ENCODE measurements at places on chromosomes 6 and 20.

DNA sequence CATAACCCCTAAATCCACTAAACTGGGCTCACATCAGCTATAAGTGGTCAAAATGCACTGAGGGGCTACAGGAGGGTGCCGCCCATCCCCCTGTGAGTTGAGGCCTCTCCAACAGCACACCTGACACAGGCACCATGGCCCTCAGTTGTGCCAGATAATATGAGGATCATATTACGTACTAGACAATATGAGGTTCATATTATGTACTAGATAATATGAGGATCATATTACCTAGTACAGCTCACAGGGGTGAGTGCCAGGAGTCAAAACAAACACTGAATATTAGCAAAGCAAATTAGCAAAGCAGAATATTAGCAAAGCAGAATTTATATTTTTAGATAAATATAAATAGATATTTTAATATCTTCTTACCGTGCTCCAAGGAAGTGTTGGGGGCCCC, 35.3 kb downstream of the CD24 start:
- no peak for DNase-seq

DNA sequence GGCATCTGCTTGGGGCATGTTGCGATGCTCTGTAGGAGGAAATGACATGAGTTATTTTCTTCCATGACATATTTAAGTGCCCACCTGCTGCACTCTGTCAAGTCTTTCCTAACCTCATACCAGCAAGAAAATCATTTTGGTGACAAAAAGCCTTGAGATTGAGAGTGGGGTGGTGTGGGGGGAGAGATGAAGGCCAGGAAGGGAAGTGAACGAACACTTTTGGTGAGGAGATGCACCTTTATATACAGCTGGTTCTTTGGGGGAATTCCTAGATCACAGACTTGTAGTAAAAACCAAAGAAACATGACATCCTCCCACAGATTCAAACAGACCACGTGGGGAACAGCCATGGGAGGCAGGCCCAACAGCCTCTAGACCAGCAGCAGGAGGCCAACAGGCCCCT, 26.1 kb downstream of the NCOA5 start:
- no peak for DNase-seq

DNA sequence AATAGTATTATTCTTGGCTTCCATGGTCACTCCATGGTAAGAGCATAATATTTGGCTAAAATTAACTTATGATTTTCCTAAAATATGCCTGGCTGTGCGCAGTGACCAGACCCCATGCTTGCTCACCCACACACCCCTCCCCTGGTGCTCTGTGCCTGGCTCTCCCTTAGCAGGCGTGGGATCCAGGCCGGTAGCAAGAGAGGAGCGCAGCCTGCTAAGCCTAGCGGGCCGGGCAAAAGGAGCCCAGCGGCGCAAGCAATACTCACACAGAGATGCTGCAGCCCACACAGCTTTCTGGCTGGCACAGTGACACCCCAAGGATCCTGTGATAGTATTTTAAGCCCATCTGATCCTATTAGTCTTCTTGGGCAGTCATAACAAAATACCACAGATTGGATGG, 79.8 kb upstream of the EYS start:
- no peak for DNase-seq

GRCh38 chr6:36984581-36985416, 1.2 kb downstream of the MTCH1 start:
- peak; percentile 49 for DNase-seq

GRCh38 chr20:31861135-31861384, 9.3 kb downstream of the DUSP15 start:
- peak; percentile 21 for DNase-seq

DNA sequence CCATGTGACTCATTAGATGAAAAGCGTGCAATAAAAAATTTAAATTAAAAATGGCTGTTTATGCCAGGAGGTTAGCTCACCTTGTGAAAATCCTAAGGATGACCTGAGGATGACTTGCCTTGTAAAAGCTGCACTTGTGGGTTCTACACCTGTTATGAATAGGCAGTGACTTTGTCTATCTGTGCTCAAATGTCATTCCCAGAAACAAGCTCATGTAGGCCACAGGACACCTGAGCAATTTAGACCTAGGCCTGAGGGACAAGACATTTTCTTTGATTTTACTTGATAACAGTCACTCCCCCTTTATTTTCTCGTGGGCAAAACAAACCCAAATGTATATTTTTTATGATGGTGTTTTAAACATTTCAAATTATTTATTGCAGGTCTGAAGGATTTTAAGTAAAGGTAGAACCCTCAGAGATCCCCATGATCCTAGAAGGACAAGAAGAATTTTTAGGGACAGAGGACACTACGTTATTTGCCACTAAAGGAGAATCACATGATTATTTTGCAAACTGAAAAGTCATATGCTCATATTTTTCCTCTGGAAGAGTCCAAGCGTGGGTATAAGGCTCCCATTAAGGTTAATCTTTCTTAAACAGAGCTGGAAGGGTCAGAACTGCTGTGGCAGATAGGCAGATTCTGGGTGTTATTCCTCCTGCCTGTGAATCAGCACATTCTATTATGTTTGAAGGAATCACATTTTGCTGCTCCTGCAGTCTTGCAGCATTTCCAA, 277.5 kb upstream of the MAN1A1 start:
- no peak for DNase-seq

- DNase-seq = no peak
These were observed 1.7 kb upstream of the ADGRB3 start for GRCh38 chr6:68633281-68633971.

DNA sequence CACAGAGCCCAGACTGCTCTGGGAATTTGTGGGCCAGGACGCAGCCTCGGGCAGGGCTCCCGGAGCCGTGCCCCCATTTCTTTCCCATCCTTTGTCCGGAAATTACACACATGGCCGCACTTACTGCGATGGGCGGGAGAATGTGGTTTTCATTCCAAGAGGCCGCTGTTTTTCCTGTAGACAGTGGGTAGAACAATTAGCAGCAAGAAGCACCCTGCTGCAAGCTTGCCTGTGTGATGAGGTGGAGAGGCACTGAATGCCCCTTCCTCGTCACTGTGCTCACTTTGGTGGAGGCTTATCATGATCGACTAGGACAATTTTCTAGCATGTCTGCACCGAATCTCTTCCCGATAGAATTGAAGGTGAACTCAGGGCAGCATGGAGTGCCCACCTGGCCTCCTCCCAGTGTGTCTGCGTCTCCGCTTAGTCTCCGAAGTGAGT, 102.8 kb downstream of the DACT2 start:
- DNase-seq = no peak

- peak; percentile 77 for DNase-seq
These were observed 324.7 kb upstream of the JARID2 start for GRCh38 chr6:14921170-14921569.

DNA sequence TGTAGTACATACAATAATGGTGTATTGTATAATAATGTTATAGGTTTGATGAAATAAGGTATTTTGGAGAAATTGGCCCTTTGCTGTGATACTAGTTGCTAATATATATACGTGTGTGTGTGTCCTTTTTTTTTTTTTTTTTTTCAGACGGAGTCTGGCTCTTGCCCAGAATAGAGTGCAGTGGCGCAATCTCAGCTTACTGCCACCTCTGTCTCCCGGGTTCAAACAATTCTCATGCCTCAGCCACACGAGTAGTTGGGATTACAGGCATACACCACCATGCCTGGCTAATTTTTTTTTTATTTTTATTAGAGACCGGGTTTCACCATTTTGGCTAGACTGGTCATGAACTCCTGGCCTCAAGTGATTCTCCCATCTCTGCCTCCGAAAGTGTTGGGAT, 23.3 kb downstream of the SENP6 start:
- no peak for DNase-seq

- no peak for DNase-seq
These were observed 358.0 kb upstream of the CDH4 start for GRCh38 chr20:60894091-60894490.

GRCh38 chr6:105484238-105485161, 81.6 kb upstream of the PREP start:
- DNase-seq = no peak

GRCh38 chr6:84798257-84798656, 33.9 kb upstream of the TBX18 start:
- no peak for DNase-seq

- no peak for DNase-seq
These were observed 959.8 kb downstream of the EPHA7 start for GRCh38 chr6:92459606-92460005.

DNA sequence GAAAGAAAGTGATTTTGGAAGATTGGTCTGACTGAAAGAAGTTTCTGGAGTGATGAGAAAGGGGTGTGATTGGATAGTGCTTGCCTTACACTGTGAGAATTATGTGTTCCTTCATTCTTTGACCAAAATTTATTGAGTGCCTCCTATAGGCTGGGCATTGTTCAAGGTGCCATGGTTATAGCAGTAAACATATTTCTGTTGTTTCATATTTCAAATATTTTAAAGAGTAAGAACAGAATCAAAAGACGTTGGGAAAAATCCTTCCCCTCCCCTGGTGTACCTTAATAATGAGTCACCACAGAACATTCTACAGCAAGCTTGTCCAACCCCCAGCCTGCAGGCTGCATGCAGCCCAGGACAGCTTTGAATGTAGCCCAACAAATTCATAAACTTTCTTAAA, 78.6 kb downstream of the GCLC start:
- DNase-seq = no peak

DNA sequence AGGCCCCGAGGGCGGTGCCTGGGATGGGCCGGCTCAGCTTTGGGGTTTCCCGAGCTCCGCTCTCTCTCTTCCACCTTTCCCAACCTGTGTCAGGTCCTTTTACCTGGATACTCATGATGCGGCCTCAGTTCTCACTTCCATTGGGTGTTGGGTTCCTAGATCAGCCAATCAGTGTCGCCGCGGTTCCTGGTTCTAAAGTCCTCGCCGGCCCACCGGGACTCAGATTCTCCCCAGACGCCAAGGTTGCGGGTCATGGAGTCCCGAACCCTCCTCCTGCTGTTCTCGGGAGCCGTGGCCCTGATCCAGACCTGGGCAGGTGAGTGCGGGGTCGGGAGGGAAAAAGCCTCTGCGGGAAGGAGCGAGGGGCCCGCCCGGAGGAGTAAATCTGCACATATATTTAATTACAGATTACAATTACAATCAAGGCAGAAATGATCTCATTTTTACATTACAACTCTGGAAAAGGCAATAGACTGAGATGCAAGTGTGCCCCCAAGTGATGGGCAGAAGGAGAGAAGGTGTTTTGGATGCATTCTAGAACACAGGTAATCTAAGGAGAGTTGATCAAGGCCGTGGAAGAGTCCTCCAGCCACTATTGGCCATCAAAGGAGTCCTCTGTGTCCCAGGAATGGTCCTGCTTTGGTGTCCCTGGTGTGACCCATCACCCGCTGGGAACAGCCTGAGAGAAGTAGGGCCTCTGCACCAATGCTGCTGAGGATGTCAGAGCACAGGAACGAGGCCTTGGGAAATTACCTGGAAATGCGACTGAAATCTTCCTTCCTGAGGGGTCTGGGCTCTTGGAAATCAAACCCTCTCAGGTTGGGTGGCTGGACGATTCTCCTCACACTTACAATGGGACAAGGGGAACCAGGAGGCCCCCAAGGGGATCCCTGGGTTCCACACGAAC, 34.7 kb upstream of the MICB start:
- peak; percentile 15 for DNase-seq

- DNase-seq = no peak
These were observed 493.8 kb downstream of the NKAIN2 start for GRCh38 chr6:124297507-124297906.

- DNase-seq = no peak
These were observed 142.3 kb upstream of the NRSN1 start for GRCh38 chr6:23983735-23984134.

DNA sequence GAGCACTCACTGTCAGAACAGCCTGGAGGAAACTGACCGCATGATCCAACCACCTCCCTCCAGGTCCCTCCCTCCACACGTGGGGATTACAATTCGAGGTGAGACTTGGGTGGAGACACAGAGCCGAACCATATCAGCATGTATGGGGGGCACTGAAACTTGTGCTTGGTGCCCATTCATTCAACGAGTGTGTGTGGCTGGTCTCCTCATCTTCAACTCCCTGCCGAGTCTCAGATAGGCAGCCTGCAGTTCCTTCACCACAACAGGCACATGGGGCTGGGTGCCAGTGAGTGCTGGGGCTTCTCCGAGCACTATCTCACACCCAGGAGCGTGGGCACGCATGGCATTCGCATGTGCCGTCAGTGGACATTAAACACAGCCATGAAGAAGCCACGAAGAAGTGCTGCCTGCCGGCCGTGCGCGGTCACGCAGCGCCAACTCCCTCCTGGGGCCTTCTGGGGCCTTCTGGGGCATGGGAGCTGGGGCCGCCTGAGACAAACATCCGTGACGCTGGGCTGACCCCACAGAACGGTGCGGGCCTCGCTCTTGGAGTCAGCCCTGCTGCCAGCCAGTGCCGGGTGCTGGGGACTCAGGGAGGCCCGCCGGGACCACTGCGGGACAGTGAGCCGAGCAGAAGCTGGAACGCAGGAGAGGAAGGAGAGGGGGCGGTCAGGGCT, 714 bp upstream of the RTEL1 start:
- DNase-seq = no peak

DNA sequence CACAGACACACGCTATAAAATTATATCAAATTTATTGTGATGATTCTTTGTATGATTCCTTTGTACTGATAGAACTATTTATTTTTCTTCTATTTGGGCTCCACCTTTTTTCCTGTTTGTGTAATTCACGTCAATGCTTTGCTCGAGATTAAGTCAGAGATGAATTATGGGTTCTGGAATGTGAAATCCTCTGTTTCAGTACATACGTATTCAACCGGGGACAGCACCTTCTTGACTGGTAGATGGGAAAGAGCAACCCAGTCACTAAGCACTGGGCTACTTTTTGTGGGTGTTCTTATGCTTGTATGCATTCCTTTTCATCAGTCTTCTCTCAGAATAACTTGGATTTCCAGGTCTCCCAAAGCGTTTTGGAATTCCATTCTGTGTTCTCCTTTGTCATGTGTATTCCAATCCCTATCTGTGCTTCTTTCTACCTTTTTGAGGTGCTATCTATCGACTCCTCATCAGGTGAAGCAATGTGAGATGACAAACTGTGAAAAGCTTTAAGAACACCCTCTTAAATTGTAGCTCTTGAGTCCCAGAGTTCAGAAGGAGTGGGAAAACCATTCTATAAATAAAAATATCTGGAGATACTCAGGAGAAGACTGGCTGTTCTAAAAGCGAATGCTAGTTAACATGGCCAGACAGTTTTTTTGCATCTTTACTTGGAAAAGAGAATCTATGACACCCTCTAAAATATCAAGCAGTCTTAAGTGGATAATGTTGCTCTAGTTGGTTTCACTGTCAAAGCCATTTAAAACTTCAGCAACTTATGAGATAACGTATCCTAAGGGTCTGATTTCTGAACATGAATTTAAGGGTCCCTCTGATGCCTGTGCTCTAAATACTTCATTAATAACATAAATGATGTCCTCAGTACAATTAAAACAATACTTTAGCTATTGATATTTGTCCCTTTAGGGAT, 197.7 kb upstream of the PREP start:
- DNase-seq = no peak

GRCh38 chr20:62120990-62121775, 1.1 kb upstream of the LSM14B start:
- DNase-seq = no peak
